ENCODE measurements at places on chromosomes 7 and 10. TPM values are rescaled to one million over a fixed set of nuclear protein-coding genes. Genes with fewer than 3 reads are reported as not detected.

Gene CCDC146
- total RNA-seq = 1.2 TPM

- no peak for DNase-seq
Observed at GRCh38 chr7:120274899-120275298, 1.9 kb downstream of the KCND2 start.

Gene HKDC1
- not detected for total RNA-seq

Gene GRIFIN
- not detected for total RNA-seq

DNA sequence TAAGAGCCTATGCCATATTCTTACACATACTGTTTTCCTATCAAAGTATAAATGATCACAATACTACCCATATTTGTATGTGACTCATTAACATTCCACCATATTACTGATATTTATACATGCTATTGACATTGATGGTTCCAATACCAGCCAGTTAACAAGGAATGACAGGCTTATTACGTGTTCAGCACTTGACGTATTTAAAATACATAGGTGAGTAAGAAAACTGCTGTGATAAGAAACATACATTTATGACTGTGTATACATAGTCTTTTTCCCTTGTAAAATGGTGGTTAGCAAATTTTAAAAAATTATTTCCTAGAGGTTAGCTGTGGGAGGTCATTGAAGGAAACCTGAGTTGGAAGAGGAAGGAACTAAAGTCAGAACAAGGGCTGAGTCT is 81.1 kb upstream of the NEUROD6 start:
- DNase-seq = no peak

GRCh38 chr10:97490592-97490991 is 7.6 kb downstream of the MMS19 start:
- no peak for DNase-seq

Gene XRCC2
- 15.8 TPM for total RNA-seq

GRCh38 chr10:5810225-5810624 is 3.0 kb downstream of the GDI2 start:
- no peak for DNase-seq

Gene EPDR1
- 1.1 TPM for total RNA-seq

- no peak for DNase-seq
Observed at GRCh38 chr7:132295175-132295574, 281.1 kb downstream of the PLXNA4 start.

- no peak for DNase-seq
Observed at GRCh38 chr7:115984105-115984504, 46.5 kb downstream of the TFEC start.

Gene HTRA1
- 0.13 TPM for total RNA-seq

Gene FAM171A1
- 4.2 TPM for total RNA-seq

DNA sequence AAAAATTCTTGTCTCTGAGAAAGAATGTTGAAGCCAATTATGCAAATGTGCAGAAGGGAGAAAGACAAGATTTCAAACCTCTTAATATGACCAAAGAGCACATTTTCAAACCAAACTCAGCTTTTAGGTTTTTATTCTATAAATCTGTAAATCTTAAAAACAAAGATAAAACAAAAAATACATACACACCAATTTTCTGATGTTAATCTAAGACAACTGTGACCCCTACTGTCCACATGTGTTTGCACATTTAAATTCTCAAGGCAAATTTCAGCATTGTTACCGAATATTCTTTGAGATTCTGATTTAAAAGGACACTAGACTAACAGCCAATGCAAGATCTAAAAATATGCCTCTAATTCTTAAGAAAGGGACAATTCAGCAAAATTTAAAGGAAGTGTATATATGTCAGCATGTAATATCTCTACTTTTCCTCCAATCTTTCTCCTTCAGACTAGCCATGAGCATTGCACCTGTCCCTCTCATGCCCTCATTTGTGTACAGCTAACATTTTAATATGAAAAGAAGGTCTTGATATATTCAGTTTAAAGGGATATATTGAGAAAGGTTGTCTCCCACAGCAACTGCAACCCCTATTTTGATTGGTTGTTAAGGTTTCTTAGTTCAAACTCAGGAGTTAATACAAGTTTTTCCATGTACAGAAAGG is 417.9 kb downstream of the IPMK start:
- no peak for DNase-seq

GRCh38 chr7:31087351-31087750 is 35.2 kb downstream of the ADCYAP1R1 start:
- no peak for DNase-seq

DNA sequence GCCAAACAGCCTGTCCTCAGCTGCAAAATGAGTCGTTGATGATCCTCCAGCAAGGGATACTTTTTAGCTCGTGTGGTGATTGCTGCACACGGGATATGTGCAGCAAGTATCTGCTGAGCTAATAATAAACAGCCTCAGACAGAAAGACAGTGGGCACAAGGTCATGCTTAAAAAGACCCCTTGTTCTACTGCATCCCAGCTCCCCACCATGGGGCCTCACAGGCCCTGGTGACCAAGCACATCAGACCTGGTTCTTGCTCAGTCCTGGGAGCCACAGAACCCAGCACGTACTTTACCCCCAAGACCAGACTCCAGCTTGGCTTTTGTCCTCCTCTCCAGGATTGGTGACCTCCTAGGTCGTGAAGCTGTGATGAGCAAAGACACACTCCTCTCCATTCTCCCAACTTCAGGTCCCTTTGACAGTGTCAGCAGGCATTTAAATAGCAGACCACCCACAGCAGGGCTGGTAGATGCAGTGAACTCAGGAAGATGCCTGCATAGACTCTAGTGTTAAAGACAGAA is 50.5 kb downstream of the EGFR start:
- no peak for DNase-seq

GRCh38 chr7:22801912-22802311 is 20.7 kb downstream of the TOMM7 start:
- DNase-seq = no peak

DNA sequence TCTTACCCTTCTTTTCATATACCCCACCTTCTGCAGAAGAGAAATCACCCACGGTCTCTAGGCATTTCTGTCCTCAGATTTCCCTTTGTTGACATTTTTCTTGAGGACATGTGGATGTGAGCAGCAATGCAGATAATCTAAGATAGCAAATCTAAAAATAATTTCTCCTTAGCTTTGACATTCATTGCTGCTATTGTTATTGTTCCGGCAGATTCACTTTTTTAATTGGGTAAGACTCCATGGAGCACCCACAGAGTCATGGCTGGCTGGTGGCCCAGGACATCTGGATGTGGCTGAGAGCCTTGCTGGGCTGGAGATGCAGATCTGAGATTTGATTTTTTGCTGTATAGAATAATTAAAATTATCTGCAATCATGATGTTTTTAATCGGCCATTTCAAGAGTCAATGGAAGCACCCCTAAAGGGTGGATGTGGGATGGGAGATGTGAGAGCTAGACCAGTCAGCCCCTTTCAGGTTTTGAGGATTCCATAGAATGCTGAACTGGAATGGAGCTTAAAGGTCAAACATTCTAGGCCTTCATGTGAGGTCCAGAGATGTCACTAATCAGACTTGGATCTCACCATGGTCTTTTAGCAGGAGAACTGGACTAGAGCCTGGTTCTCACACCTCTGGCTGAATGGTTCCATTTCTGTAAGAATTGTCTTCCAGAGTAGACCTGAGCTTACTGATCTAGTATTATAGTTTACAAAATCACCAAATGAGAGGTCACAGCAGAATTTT is 37.5 kb downstream of the TAS2R41 start:
- DNase-seq = no peak

DNA sequence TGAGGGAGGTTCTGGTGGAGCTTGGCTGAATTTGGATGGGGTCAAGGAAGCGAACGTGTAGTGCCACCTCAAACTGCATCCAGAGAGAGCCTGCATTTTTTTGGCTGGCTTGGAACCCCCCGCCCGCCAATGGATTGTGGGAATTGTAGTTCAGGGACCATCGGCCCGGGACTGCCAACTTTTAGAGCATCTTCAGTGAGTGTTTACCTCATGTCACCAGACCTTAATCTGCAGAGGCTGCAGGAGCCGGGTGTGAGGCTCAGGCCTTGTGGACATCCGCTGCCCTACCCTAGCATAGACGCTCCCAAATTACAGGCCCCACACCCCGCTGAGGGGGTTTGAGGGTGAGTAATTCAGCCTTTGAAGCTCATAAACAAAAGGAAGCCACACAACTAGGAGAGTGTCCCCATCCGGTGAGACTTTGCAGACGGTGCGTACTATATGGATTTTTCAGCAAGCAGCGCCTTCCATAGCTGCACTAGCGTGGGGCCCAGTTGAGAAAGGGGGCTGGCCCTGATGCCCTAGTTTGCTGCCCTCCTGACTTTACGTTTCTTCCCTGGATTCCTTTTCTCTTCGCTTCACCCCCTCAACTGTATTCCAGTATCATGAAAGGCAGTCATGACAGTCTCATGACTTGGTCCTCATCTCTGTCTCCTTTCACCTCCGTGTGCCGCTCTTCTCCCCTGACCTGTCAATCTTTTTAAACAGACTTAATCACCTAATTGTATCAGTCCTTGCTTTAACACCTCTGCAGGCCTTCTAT is 717 bp downstream of the CNPY4 start:
- DNase-seq = peak; percentile 65

DNA sequence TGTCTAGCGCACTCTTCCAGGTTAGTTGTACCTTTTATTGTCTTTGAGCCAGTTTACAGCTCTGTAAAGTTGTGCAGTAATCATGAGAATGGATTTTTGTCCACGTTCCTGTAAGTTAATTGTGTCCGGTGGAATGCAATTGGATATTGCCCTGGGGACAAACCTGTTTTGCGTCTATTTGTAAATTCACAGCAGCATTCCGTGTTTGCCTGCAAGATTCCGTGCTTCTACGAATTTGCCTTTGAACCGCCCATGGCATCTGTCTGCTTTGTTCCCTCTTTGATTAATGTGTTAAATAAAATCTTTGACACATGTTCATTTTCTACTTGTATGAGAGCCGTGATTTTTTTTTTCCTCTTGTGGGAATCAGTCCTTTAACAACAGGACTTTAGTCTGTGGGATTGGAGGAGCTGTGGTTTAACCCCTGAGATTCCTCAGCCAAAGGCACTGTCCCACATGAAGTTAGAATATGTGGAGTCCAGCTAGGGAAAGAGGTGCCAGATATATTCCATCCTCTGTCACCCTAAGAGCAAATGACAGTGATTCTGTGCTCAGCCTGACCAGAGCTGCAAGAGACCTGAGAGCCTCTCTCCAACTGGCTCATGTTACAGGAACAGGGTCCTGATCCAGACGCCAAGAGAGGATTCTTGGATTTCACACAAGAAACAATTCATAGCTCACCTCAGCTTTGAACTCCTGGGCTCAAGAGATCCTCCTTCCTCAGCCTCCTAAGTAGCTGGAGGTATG is 126.3 kb downstream of the COL26A1 start:
- no peak for DNase-seq

DNA sequence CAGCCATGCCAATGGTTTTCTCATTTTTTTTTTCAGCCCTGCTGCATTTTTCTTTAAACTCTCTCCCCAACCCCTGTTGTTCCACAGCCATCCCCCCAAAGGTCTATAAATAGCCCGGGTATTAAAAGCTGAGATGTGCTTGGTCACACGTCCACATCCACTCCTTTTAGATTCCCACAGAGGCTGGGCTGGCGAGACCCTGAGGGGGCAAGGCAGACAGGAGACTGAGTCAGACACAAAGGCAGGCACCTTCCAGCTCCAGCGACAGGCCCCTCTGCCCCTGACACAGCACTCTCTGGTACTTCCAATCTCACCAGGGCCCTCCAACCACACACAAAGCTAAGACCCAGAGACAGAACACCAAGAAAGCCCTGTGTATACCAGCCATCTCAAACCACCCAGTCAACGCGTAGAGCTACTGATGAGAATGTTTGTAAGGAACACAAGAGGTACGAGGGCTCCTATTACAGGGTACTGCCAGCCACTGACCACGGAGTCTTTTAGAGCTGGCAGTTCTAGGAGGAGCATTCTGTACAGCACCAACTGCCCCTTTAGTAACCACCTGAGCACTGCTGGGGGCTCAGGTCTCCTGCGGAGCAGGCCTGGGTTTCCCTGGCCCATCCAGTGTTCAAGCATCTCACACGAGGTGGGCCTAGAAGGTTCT is 64.2 kb upstream of the DDC start:
- no peak for DNase-seq

DNA sequence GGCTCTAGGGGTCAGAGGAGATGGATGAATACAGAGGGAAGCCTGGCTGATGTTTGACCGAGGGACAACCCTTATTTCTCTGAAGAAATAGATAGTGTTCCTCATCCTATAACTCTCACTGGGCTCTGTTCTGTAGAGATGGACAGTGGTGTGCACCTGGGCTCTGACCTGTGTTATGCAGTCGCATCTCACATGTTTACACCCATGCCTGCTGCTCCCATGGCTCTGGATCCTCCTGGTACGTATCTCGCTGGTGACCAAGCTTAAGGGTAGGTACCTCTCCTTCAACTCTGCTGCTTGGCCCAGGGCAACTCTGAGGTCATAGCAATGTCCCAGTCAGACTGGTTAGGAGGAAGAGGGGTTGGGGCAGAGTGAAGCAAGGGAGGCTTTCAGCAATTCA is 42.8 kb downstream of the ADRA2A start:
- DNase-seq = no peak
